SHP77 treated with DMSO at 0.1 percent for 48 hours (cell line): ENCODE measurements at places on chromosomes 7 and 10.

GRCh38 chr10:5692461-5693358 is 8.1 kb downstream of the TASOR2 start:
- DNase-seq: no peak

- DNase-seq: no peak
Observed at GRCh38 chr7:72405418-72405817, 6.7 kb downstream of the CALN1 start.

- DNase-seq: no peak
Observed at GRCh38 chr10:65416094-65416493, 1509.7 kb upstream of the LRRTM3 start.

GRCh38 chr10:121155742-121156474 is 304.7 kb downstream of the WDR11 start:
- DNase-seq: no peak

GRCh38 chr10:121510201-121510771 is 88.0 kb downstream of the FGFR2 start:
- DNase-seq: no peak
